ENCODE measurements at places on chromosomes 16 and 17. TPM values are rescaled to one million over a fixed set of nuclear protein-coding genes. Genes with fewer than 3 reads are reported as not detected.
A peak's percentile ranks its signal among the peaks of the same experiment; 100 is the strongest.

CCDC154 gene
- total RNA-seq, result 0.21 TPM

DNA sequence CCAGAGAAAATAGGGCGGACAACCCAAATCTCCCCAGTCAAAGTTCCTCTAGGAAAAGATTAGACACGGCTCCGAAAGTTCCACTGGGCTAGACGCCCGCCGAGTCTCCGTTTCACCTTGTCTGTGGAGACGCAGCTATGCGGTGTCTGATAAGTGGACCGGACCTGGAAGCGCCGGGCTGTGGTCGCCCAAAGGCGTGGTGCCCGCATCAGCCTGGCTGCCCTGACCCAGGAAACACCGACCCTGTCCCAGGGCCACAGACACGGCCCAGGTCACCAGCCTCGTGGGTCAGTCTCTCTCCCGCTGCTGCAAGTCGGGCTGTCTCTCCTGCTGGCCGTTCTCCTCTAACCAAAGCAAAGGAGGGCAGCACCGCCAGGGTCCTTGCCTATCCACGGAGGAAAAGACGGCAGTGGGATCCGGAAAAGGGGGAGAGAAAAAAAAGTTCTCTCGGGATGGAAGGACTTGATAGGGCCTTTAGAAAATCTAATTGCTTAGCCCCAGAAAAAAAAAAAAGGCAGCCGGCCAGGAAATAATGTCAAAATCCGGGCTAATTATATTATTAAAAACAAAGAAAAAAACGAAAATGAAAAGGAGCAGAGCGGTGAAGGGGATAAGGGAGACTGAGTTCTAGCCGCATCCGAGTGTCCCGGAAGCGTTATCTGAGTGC, 13.9 kb upstream of the FOXF1 start:
- DNase-seq, result no peak

GP1BA gene
- total RNA-seq, result not detected

TMEM132E gene
- not detected for total RNA-seq

- no peak for DNase-seq
These were observed 68.1 kb upstream of the IRX5 start for GRCh38 chr16:54862529-54862928.

KRTAP17-1 gene
- total RNA-seq, result not detected

DNA sequence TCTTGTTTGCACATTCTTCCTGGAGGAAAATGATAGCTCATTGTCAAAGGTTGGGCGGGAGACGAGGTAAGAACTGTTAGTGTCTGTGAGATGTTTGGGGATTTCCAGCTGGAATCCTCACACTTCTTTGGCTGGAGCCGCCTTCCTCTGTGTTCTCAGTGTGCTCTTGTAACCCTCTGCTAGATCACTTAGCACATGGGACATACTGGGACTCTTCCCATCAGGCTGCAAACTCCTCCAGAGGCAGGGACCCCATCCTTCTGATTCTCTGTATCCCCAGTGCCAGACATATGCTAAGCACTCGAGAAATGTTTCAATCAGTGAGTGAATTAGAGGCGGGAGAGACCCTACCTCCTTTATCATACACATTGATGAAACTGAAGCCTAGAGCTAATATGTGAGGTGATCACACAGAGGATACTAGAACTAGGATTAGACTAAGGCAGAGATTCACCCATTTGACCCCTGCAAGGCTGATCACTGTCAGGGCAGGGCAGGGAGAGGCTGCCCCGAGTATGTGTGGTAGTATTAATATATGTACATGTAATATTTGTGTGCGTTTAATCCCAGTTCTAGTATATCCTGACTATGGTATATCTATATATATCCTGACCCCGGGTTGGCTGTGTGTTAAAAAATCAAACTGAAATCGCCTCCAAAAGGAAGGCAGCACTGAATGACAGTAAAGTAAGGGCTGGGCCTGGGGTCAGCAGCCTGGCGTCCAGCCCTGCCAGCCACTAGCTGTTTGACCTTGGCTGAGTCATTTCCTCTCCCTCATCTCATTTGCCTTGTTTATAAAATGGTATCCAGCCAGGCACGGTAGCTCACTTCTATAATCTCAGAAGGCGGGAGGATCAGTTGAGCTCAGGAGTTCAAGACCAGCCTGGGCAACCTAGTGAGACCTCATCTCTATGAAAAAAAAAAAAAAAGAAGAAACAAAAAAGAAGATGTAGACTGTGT, 75.5 kb upstream of the TBX2 start:
- DNase-seq, result no peak

- no peak for DNase-seq
These were observed 977 bp upstream of the CA10 start for GRCh38 chr17:52159246-52160135.

GRCh38 chr17:57418463-57419246, 162.3 kb downstream of the MSI2 start:
- DNase-seq, result no peak

DNA sequence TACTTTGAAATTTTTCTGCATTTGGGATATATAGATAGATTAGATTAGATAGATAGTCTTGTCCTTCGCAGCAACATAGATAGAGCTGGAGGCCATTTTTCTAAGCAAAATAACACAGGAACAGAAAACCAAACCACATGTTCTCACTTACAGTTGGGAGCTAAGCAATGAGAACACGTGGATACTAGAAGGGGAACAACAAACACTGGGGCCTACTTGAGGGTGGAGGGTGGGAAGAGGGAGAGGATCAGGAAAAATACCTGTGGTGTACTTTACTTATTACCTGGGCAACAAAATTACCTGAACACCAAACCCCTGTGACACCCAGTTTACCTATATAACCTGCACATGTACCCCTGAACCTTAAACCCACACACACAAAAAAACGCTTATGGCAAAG, 14.3 kb downstream of the PRKAR1A start:
- DNase-seq, result no peak

- no peak for DNase-seq
These were observed 37.5 kb downstream of the MPRIP start for GRCh38 chr17:17079761-17080160.

GRCh38 chr16:69179328-69180010, 7.5 kb upstream of the SNTB2 start:
- DNase-seq, result peak; percentile 82

DNA sequence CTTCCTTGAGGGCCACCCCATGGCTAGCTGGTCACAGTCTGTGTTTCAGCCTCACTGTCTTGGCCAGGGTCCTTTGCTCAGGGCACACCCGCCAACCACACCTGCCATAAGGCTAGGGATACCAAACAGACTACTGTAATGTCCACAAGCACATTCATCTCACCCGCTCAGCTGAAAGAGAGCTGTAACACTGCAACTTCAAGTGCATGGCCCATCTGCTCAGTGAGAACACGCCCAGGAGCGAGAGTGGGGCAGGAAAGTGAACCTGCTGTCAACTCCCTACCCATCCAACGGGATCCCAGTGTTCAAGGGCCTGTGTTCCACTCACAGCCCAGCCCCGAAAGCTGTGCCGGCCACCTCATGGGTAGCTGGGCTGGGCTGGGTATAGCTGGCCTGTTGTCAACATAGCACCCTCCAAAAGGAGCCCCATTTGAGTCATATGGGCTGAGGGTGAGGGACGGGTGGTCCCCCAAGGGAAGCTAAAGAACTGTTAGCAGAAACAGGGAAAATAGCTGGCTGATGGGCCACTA, 55.7 kb downstream of the SCNN1B start:
- no peak for DNase-seq

GRCh38 chr16:74297145-74297665, 591 bp downstream of the PSMD7 start:
- peak; percentile 26 for DNase-seq

SOX9 gene
- total RNA-seq, result 2.4 TPM

DNA sequence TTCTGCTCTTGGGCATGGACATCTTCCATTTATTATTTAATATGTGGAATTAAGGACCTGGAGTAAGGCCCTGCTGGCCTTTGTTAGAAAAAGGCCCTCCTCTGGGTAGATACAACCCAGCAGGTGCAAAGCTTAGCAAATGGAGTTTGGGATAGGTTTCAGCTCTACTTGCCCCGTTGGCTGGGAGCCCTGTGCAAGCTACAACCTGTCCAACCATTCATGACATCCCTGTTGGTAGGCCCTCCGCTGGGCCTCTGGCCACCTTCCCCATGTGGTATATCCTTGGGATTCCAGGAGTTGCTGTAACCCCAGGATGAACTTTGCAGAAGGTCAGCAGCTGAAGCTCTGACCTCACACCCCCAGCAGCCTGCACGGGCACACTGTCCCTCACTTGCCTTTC, 6.4 kb downstream of the NGFR start:
- DNase-seq, result peak; percentile 50

EVPLL gene
- not detected for total RNA-seq

TNFRSF17 gene
- not detected for total RNA-seq

DNA sequence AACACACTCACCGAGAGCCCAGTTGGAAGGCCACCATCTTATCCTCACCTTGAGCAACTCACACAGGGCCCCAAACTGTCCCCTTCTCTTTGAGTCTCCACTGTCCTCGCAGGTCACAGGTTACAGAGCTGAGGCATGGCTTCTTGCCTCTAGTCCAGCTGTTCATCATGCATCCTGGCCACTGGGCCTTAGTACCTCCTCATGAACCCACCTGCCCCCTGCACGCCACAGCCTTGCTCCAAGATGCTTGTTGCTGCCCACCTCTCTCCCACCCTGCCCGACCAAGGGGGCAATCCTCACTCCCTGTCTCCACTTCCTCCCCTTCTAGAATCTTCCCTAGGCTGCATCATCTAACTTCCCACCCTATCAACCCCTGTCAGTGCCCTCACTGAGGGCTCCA, 17.1 kb downstream of the CDH5 start:
- DNase-seq, result no peak

NPIPB9 gene
- total RNA-seq, result 0.68 TPM

USP43 gene
- total RNA-seq, result not detected

GRCh38 chr17:80034791-80035686, 633 bp downstream of the TBC1D16 start:
- DNase-seq, result peak; percentile 51

RSAD1 gene
- total RNA-seq, result 39.3 TPM

AURKB gene
- 2.0 TPM for total RNA-seq

ASB16 gene
- 4.0 TPM for total RNA-seq

DNA sequence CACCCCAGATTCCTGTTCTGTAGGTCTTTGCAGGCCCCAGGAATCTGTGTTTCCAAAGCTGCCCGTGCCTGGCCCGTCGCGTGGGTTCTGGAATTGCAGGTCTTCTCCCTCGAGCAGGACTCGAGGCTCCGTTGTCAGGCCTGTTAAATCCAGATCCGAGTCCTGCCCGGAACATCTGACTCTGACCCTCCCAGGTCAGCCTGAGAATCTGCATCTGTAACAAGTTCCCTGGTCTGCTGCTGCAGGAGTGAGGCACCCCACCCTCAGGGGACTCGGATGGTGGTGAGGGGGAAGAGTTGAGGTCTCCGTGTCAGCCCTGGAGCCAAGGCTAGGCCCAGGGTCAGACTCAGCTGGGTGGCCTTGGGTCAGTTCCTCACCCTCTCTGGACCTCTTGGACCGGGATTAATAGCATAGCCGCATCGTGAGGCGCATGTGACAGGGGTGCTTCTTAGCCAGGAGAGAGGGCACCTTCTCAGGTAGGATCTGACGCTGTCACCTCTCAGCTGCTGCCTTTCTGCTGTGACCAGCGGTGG, 8.8 kb downstream of the SPIRE2 start:
- no peak for DNase-seq

DNA sequence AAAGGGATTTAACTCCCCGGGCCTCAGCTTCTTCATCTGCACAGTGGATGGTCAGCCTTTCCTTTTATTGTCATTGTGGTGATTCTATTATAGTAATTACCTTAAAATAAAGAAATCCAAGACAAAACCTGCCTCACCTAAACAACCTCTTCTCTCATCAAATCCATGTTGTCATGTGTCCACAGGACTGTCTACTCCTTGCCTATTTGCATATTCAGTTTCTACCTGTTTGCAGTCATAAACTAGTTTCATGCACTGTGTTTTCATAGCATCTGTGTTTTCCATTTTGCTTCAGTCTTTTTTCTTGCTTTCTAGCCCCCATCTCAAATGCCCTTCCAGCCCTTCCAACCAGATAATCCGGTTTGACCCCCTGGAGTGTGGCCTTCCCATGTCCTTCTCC, 44.3 kb upstream of the CPNE2 start:
- no peak for DNase-seq

DNA sequence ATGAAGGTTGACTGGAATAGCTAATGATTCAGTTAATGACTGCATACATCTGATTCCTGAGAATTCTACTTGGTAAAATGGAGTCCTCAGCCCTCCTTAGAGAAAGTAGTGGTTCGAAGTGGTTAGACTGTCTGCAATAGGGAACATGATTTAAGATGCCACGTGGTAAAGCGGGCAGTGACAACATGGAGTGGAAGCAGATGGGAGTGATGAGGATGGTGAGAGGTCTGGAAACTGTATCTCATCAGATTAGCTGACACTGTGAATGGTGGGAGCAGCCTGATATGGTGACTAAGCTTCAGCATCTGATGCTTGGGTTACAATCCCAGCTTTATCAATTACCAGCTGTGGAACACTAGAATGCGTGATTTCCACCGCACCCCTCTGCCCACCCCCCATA, 8.4 kb downstream of the CDH11 start:
- no peak for DNase-seq

DNA sequence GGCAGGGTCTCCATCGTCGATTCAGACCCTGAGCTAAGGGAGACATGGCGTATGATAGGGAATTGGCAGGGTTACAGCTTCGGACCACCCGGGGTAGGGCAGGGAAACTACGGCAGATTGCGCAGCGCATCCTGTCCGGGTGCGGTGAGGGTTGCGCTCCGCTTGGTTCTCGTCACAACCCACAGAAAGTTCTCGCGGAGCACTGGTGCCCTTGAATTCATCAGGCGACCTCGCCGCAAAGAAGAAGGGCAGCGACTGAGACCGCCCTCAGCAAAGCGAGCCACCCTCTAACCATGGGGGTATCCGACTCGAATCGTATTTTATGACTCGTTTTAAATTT, 1.2 kb downstream of the HS3ST3B1 start:
- DNase-seq, result peak; percentile 73

DNA sequence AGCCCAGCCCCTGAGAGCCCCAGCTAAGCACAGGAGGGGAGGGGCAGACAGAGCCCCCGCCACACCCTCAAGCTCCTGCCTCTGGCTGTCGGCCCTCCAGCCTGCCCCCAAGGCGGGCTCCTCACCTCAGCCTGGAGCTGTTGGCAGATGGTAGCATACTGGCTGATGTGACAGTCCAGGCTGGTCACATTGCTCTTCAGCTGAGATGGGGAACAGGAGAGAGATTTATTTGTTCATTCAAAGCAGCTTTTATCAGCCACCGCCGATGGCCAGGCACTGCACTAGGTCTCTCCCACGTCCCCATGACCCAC, 14.8 kb downstream of the KIF18B start:
- no peak for DNase-seq

DNA sequence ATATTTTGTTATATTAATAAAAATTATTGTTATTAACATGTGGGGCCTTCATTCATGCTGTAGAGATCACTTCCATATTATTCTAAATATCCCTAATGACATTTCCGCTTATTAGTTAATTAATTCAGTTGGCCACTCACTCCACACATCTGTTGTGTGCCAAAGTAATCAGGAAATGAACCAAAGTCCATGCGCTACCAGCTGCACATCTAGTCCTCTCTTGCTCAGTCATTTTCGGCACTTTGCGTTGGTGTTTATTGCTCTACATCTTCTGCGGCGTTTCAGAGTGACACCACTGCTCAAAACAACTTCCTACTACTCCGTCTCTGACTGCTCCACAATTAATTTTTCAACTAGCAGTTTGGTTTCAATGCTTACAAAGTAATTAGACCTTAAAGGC, 101.4 kb upstream of the ZFHX3 start:
- DNase-seq, result no peak
